Effector memory CD8-positive, alpha-beta T cell (primary cell): ENCODE measurements at places on chromosomes 2 and 18.
A peak's percentile ranks its signal among the peaks of the same experiment; 100 is the strongest.

DNA sequence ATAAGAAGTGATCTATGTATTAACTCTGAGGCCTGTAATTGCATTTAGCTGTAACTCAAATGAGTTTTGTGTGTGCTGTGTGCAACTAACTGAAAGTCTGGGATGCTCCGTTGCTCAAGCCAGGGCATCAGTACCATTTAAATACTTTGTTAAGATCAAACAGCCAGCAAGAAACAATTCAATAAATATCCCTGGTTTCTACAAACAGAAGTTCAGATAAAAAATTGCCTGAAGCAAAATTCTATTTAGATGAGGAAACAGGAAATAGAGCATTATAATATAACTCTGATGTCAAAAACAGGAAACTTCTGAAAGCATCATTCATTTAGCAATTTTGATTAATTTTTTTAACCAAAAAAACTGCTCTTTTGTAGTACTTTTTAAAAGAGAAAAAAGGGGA lies 18.9 kb upstream of the SLC38A11 start:
- DNase-seq = no peak

- DNase-seq = no peak
Measured at GRCh38 chr18:50886929-50887328, 8.0 kb downstream of the ME2 start.

DNA sequence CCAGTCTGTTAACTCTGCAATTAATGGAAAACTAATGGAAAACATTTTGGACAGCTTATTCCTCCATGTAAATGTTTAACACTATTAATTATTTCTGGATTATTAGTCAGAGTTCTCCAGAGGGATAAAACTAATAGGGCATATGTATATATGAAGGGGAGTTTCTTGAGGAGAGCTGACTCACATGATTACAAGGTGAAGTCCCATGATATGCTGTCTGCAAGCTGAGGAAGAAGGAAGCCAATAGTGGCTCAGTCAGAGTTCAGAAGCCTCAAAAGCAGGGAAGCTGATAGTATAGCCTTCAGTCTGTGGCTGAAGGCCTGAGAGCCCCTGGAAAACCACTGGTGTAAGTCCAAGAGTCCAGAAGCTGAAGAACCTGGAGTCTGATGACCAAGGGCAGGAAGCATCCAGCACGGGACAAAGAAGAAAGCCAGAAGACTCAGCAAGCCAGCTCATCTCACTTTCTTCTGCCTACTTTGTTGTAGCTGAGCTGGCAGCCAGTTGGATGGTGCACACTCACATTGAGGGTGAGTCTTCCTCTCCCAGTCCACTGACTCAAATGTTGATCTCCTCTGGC lies 136.0 kb downstream of the PTH2R start:
- DNase-seq = no peak

DNA sequence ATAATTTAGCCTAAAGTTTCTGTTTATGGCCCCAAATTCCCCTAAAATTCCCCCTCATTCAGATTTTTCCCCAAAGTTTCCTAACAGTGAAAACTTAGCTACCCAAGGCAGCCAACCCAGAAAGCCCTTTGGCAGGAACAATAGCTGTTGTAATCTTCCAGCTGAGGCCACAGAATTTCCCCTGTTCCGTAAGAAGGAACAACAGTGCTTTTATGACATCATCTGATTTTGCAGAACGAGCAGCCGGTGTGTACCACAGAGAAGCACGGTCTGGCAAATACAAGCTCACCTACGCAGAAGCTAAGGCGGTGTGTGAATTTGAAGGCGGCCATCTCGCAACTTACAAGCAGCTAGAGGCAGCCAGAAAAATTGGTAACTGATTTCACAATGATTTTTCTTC lies 6.3 kb downstream of the TNFAIP6 start:
- no peak for DNase-seq

DNA sequence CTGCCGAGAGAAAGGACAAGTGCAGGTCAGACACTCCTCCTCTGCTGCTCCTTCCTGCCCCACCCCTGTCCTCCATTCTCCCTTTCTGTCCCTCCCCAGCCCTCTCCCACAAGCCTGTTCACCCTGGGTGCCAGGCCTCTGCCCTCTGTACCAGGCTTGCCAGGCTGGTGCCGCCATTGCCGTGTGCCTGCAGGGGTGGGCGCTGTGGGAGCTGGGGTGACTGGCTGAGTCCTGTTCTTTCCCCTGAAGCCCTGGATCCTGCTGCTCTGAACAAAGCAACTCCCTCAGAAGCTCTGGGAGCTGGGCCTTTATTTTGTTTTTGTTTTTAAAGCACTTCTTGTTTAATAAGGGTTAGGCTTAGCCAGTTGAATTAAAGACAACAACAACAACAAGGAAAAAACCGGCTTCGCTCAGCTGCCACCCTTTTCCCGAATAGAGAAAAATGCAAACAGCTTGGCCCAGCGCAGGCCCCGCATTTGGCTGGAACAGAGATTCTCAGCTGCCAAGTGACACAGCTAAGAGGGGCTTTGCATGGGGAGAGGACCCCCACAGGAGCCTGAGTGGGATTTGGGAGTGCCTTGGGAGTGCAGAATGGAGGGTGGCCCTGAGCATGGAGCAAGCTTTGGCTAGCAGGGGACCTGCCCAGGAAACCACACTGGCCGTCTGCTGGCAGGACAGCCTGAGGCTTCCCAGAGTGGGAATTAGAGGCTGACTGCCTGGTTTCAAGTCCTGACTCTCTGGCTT lies 9.1 kb downstream of the PCARE start:
- no peak for DNase-seq

- no peak for DNase-seq
Measured at GRCh38 chr2:67854798-67855197, 208.0 kb downstream of the C1D start.

DNA sequence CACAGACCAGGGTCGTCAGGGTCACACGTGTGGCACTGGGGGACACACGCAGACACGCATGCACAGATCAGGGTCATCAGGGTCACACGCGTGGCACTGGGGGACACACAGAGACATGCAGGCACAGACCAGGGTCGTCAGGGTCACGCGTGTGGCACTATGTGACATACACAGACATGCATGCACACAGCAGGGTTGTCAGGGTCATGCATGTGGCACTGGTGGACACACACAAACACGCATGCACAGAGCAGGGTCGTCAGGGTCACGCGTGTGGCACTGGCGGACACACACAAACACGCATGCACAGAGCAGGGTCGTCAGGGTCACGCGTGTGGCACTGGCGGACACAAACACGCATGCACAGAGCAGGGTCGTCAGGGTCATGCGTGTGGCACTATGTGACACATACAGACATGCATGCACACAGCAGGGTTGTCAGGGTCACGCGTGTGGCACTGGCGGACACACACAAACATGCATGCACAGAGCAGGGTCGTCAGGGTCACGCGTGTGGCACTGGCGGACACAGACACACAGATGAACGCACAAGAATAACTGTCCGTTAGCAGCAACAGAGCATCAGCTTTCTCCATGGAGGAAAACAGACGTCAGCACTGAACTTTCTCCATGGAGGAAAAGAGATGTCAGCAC lies 34.9 kb downstream of the HDAC4 start:
- no peak for DNase-seq

GRCh38 chr2:2026252-2026831 lies 282.0 kb upstream of the PXDN start:
- no peak for DNase-seq

DNA sequence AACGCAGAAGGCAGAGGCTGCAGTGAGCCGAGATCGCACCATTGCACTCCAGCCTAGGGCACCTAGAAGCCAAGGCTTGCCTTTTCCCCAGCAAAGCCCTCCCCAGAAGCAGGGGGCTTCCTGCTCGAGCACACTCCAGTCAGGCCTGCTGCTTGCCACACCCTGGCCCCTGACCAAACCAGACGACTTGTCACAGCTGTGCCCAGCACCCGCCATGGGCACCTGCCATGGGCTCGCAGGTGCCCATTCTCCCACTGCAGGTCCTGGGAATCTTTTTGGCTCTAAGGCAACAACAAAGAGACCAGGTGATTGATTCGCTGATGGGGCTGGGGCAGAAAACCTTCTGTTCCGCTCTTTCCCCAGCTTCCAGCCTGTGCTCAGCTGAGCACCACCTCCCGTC lies 4.9 kb downstream of the KCNK3 start:
- no peak for DNase-seq

DNA sequence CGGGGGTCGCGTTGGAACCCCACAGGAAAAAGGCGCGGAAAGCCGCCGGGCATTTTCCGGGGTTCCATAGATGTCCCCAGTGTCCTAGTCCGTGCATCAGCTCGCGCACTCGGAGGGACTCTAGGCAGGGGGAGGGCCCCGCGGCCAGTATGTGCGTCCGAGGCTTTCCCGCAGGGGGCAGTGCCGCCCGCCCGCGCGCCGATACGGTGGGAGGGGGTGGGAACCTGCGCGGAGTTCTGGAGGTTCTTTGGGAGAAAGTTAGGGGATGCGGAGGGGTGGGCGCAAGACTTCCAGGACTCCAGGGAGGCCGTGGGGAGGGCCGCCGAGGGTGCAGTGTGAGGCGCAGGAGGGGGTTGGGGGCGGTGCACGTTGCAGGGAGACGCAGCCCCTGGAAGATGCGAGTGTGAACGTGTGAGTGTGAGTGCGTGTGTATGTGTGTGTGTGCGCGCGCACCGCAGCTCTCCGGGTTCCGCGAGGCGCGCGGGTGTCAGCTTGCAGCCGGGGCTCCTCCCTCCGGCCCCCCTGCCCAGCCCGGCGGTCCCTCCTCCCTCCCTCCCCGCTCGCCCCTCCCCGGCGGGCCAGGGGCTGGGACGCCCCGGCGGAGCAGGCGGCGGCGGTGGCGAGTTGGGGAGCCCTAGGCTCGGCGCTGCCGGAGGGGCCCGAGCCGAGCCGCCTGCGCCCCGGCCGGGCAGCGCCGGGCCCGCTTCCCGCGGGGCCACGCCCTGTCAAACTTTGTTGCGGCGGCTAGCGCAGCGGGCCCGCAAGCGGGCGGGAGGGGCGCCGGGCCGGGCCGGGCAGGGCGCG lies at the start of gene TCF7L1:
Gene TCF7L1, plus strand, starts transcription at position 559 of the 804 bp plus-strand sequence. CDS start 293 bp downstream, outside the sequence.
- peak; percentile 16 for DNase-seq

DNA sequence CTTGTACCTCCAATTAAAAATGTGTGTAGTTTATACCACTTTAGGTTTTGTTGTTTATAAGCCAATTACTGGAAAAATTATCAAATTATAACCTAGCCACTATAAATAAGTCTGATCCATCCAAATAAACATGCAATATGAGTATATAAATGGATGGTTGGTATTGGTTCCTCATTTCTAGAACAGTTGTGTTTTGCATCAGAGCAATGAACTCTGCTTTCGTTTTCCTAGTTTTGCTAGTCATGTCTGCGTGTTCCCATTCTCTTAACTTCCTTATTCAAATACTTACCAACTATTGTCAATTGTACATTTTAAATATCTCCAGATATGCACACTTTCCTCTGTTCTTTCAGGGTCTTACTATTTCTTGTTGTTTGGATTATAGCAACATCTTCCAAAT lies 641.7 kb downstream of the NR4A2 start:
- no peak for DNase-seq

DNA sequence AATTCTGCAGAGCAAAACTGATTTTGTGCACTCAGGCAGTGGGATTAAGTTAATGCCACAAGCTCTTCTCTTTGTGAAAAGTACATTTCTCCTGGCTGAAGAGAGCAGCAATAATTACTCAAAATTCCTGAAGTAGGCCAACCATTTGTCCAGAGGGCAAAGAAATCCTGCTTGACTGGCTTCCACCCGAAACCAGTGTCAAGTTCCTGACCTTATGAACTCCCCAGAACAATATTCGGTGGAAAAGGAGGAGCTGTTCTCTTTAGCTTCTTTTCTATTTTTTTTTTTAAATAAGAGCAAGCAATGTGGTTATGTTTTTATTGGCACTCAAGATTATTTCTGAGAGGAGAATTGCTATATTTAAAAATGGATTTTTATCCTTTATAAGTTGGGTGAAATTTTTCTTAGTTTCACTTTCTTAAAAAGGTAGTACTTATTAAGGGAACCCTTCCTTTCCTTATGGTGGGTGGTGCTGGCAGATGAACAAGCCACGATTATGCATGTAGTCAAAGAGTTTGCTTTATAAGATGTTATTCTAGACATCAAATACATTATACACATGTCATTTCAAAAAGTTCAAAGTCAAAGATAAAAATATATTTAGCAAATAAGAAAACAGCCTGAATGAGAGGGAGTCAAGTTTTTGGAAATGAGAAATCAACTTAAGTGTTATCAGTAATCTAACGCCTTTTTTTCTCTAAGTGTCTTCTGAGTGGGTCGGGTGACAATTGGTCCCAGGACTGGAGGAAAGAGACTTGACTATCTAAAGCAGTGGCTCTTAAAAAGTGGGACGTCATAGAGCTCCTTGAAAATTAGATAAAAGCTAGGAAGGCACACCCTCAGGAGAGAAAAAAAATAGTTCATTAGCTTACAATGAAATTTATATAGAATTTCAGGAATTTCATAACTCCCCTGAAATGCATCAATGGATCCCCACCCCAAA lies 194.5 kb downstream of the IKZF2 start:
- DNase-seq = no peak

DNA sequence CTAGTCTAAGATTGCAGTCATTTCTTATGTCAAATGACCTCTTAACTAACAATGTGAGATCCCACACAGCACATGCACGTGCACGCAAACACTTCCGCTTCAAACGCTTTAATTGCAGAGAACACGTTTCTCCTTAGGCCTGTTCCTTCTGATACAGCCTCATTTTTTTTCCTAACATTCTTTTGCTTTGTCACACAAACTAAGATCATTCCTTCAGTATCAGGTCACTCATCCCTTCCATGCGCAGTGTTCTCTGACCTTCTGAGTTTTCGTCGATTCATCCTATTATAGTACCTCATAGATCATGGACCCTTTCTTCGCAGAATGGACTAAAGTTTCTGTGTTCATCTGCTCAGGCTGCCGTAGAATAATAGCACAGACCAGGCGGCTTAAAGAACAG lies 327.1 kb upstream of the CDH19 start:
- DNase-seq = no peak

DNA sequence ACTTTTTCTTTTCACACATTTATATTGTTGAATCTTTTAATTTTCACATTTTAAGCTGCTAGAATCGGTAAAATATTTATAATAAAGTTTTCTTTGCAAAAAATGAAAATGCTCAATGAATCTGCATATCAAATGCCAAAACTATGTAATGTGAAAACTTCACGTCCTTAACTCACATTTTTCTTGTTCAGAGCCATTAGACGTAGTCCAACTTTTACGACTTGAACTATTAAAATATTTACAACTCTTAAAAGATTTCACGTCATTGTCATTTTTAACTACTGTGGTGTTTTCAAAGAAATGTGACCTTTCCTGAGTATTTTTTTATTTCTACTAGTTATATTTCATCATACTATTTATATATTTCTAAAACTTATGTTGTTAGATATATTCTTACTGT lies 54.9 kb downstream of the MRPS9 start:
- DNase-seq = no peak

- no peak for DNase-seq
Measured at GRCh38 chr2:88693911-88694414, 2.5 kb downstream of the RPIA start.

DNA sequence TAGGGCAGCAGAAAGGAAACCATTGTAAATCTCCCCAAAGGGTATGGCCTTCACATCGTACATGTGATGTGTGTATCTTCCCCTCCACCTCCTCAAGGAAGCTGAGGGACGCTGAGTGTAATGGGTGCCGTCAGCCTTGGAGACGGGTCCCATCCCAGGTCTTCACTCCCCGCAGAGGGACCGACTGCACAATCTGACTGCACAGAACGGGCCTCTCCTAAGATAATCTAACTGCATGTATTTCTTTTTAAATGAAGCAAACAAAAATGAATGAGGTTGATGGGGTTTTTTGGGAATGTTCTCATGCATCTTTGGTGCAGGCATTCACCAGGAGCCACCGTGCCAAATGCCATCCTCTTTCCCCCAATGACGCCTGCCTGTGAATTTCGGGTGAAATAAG lies 94.1 kb upstream of the PXDN start:
- no peak for DNase-seq

- DNase-seq = no peak
Measured at GRCh38 chr18:8688216-8688800, 17.0 kb upstream of the MTCL1 start.

- no peak for DNase-seq
Measured at GRCh38 chr2:169329688-169330554, 32.4 kb downstream of the LRP2 start.
